ENCODE measurements at places on chromosomes 1 and 21.
A peak's percentile ranks its signal among the peaks of the same experiment; 100 is the strongest.

DNA sequence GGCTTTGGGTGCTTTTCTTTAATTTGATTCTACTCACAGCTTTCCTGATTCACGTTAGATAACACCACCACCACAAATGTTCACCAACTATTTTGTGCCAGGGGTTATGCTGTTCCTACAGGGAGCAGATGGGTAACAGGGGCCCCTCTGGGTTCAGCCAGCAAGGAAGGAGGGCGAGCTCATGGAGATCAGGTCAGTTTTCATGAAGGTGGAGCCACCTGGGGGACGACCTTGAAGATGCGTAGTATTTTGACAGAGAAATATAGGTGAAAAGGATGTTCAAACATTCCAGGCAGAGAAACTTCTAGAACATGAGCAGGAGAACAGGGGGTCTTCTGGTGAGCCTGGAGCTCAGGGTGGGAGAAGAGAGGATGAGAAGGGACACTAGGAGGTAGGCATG lies 28.9 kb downstream of the KIAA0040 start:
- no peak for DNase-seq

DNA sequence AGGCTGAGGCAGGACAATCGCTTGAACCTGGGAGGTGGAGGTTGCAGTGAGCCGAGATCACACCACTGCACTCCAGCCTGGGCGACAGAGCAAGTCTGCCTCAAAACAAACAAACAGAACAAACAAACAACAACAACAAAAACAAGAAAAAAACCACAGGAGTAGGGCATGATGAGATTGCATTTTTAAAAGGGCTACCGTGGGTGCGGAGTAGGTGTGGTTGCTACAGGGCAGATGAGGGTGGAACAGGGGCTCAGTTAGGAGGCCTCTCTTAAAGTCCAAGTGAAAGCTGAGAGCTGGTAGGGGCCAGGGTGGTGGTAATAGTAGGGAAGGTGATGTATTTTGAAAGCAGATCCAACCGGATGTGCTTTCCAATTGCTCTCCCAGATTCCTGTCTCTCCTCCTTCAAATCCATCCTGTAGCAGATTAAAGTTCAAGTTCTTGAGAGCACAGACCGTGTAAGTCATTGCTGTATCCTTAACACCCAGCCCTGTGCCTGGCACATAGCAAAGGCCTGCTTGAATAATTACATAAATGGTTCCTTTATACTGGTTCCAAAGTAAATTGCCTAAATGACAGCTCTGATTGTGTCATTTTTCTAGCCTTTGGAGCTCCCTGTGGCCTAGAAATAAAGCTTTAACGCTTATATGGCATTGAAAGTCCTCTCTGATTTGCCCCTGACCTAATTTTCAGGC lies 4.2 kb upstream of the LINGO4 start:
- DNase-seq, result peak; percentile 31

DNA sequence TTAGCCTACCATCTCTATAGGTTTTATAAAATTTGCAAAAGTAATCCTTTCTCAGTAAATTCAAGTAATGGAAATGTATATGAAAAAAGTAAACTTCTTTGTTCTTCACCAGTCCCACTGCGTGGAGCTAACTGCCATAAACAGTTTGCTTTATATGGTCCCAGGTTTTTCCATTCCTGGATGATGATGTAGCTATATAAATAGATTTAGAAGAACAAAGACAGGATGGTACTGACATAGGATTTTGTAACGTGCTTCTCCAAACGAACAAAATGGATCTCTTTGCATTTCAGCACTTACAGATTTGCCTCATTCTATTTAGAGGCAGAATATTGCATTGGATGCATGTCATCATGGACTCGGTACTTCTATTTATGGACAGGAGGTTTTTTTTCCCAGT lies 57.3 kb downstream of the SMYD2 start:
- no peak for DNase-seq

DNA sequence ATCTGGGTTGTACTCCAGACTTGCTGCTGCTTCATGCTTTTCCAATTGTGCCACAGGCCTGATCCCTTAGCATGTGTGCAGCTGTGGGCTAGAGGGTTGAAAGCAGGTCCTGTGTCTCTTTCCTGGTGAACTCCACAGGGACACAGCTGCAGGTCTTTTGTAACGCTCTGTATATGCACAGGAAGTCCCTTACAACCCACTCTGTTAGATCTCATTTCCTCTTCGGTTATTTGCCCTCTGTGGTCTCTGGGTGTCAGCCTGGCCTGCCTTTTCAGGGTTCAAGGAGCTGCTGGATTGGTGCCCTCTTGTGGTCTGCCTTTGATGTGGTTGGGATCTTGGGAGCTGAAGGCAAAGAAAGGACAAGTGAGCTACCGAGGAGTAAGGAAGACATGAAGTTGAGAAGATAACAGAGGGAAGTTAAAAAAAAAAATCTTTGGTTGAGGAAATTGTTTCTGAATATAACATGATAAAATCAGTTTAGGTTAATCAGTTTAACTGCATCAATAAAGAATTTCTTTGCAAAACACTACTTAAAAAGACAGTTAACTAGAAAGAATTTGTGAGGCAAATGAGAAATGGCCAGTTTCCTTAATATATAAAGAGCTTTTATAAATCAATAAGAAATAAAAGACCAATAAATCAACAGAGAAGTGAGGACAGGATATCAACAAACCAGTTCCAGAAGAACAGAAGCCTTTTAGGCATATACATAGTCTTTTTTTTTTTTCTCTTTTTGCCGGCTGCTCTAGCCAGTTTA lies 44.1 kb downstream of the UCK2 start:
- no peak for DNase-seq

DNA sequence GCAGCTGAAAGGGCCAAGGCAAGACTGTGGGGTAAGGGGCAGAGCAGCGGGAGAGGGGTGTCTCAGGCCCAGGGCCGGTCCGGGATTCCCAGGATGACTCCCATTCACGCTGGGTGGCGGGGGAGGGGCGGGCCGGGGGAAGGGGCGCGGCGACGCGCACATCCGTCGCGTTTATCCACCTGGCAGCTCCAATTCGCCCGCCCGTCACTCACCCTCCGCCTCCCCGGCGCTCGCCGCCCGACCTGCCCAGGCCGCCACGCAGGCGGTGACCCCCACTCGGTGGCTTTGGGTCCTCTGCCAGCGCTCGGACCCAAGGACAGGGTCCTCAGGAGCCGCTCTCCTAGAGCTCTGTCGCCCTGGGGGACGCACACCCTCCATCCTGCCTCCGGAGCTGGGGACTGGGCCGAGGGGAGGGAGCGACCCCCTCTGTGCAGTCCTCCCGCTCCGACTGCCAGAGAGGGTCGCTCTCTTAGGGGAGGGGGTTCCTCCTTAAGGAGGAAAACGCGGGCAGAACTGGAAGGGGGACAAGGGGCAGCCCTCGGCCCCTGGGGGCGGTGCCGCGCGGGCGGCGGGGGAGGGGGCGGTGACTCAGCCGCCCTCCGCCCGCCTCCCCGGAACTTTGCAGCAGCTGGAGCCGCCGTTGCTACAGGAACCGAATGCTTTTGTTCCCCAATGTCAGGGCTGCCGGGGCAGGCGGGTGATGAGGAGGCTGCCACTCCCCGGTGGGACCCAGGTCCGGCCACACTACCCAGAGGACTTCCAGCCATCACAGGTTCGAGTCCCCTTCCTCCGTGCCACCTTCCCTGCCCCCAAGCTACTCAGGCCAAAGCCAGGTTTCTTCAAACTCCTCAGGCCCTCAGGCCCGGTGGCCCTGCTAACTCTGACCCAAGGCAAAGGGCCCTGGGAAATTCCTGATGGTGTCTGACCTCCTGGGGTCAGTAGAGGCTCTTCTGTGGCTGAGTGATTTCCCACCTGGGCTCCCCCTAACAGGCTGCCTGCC lies 3.4 kb downstream of the ADGRB2 start:
- peak; percentile 42 for DNase-seq

GRCh38 chr21:31489726-31490125 lies 145.7 kb upstream of the TIAM1 start:
- DNase-seq, result no peak

GRCh38 chr1:64915381-64916274 lies 50.7 kb downstream of the JAK1 start:
- DNase-seq, result no peak

GRCh38 chr21:28018741-28019669 lies 973.7 kb downstream of the LTN1 start:
- DNase-seq, result peak; percentile 17

DNA sequence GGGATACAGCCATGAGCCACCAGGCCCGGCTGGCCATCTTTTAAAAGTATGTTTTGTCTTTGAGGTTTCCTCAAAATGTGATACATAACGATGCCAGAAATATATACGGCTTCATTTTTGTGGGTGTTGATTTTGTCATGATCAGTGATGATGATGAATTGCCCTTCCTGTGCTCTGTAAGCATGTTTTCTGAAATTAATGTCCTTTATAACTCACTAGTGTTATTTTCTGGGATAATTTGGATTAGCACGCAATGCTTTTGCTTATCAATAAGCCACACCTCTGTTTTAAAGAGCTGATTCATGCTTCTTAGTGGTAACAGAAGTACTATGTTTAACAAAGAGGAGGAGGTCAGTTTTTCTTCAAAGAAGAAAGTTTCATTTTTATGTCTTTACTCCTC lies 25.6 kb downstream of the PHACTR4 start:
- no peak for DNase-seq

DNA sequence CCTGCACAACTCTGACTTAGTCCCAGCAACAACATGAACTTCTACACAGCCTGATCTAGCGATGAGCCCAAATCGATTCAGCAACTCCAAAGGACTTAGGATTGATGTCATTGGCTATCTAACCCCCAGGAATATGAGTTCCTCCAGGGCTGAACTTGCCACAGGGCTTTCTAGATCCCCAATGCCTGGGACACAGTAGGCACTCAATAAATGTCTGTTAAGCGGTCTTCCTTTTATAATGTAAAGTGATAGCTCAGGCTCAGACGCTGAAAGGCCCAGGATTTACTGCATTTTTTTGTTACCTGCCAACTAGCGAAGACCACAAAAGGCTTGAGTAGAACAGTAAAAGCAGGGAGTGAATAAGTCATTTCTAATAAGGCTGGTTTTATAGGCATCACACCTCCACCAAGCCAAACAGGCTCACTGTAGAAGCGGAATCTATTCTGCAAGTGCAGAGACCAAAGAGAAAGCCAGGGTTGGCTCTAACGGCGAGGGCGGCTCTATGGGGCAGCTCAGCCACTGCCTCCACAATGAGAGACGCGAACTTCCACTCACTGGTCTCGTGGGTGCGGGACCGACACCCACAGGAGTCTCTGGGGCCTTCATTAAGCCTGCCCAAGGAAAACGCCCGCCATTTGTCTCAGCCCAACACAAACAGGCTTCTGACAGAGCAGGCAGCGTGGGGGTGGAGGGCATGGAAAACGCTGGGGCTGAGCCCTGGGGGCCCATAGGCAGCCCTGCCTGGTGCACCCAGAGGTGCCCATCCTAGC lies 52.0 kb downstream of the HLCS start:
- DNase-seq, result no peak

GRCh38 chr21:42708107-42708506 lies 54.7 kb downstream of the PDE9A start:
- DNase-seq, result no peak

DNA sequence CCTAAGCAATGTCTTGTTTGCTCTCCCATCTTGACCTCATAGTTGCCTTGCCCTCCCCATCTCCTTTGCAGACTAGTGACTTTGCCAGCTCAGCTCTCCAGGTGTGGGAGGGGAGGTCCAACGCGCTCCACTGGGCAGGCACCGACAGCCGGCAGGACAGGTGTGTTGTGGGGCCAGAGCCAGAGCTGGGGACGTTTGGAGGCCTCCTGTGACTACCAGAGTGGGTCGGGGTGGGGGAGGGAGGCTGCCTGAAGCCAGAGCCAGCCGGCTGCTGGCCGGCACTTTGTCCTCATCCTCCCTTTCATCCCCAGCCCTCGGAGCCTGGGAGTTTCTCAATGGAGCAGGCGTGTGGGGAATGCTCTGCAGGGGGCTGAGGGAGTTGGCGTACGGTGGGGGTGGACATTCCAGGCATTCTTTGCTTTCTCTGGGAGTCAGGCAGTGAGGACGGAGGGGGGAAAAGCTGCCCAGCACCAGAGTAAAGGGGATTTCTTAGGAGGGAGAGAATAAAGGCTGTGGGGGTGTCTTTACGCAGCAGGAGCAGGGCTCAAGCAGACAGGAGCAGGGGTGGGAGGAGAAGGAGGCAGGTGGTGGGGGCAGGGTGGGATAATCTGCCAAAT lies 20.2 kb downstream of the NUAK2 start:
- DNase-seq, result no peak

- no peak for DNase-seq
These were observed 15.0 kb downstream of the C1orf52 start for GRCh38 chr1:85244271-85245061.

DNA sequence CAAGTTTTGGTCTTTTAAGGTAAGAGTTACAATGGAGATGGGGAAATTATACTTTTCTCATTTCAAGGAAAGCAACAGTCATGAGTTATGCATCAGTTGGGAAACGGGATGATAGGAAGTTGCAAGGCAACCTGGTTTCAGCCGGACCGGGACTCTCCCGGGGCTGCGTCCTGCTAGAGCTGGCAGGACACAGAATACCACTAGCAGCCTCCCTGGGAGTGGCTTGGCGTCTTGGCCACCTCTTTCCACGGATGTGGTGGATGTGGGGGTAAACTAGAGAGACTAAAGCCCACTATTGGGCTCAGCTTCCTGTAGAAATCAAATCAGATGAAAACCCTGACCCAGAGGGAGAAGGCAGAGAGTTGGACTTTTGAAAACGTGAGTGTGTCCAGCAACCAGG lies 71.9 kb downstream of the ADARB1 start:
- DNase-seq, result no peak

- no peak for DNase-seq
These were observed 82.2 kb downstream of the MDM4 start for GRCh38 chr1:204598319-204598969.

- no peak for DNase-seq
These were observed 621.0 kb upstream of the NCAM2 start for GRCh38 chr21:20377250-20377649.

DNA sequence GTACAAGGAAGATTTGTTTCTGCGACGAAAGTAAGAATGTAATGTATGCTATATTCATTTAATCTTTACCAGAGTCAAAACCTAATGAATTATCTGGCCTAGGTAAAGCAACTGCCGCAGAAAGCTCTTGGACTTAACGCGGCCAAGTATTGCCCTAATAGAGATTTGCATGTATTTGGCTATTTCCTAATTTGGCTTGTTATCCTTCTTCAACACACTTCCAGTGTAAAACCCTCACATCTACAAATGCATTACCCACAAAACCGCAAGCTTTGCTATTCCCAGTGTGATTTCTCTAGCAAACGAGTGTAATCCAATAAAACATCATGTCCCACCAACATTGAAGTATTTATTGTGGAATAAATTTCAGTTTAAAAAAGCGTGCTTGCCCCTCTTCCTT lies 123.8 kb upstream of the LMO4 start:
- no peak for DNase-seq

DNA sequence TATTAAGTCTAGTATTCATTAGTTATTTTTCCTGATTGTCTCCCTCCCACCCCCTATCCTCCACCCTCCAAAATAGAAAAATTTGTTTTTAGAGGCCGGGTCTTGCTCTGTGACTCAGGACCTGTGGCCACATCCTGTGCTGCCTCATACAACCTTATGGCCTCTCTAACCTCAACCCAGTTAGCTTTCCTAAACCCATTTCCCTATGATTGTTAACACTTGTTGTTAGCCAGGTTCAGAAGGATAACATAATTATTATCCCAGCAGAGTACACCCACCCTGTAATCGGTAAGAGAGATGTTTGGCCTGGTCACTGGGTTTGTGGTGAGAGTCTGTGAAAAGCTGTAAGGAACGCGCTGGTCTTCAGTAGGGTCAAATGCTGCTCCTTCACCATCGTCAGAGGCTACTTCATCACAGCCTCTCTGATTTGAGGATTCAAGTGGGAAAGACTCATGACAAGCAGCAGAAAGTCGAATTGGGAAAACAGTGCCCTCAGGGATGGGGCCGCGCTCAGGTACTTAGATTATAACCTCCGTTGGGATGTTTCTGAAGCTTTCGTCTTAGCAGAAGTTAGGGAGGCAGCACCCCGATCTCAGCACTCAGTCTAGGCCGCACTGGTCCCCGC lies 35.9 kb upstream of the HMGN1 start:
- DNase-seq, result no peak

Measured in C1 segment of cervical spinal cord (tissue), 14 donors.